ENCODE measurements at places on chromosomes 1 and 21.
A peak's percentile ranks its signal among the peaks of the same experiment; 100 is the strongest.

GRCh38 chr1:44238660-44239059 lies 25.4 kb downstream of the DMAP1 start:
- DNase-seq, result no peak

- peak; percentile 31 for DNase-seq
Observed at GRCh38 chr1:24316645-24317044, 2.5 kb upstream of the GRHL3 start.

DNA sequence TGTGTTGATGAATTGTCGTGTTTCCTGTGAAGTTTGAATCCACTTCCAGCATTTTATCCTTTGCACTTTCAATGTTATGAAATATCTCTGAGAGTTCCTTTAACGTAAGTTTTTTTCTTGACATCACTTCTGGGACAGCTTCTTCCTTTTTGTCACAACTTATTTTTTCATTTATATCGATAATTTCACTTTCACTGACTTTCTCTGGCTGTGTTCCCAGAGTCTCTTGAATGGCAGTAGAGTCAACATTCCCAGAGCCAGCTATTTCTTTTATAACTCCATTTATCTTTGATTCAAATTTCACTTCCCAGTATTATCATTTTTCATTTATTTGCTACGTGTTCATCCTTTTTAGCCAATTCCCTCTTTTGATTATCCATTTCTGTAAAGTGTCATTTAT lies 256.5 kb downstream of the PAPPA2 start:
- DNase-seq, result no peak

- DNase-seq, result no peak
Observed at GRCh38 chr1:21294266-21294989, 4.2 kb upstream of the ECE1 start.

DNA sequence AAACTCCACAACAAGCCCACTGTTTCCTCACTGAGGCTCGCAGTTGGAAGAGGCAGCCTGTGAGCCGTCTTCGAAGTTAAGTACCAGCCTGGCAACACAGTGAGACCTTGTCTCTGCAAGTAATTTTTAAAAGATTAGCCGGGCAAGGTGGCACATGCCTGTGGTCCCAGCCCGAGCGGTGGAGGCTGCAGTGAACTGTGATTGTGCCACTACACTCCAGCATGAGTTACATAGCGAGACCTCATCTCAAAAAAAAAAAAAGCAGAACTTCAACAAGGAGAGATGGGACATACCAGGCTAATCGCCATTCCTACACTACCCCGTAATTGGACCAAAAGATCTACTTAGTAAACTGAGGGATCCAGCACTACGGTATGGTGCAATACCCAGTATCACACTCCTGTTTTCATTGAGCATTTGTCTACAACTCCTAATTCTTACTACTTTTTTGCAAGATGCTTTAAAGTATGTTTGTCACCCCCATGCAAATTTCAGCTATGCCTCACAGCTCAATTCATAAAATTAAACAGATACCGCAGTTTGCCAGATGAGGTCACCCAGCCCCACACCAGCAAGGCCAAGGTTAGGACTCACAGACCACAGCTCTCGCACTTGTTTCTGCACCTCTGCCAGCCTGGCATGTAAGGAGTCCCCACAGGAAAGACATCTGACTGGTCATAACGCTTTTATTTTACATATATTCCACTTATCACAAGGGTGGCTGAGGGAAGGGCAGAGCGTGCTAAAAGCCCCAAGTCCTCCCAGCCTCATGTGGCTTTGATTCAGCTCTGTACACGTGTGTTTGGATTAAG lies 21.0 kb downstream of the SDE2 start:
- no peak for DNase-seq

GRCh38 chr1:30192969-30193630 lies 530.3 kb downstream of the MATN1 start:
- no peak for DNase-seq

DNA sequence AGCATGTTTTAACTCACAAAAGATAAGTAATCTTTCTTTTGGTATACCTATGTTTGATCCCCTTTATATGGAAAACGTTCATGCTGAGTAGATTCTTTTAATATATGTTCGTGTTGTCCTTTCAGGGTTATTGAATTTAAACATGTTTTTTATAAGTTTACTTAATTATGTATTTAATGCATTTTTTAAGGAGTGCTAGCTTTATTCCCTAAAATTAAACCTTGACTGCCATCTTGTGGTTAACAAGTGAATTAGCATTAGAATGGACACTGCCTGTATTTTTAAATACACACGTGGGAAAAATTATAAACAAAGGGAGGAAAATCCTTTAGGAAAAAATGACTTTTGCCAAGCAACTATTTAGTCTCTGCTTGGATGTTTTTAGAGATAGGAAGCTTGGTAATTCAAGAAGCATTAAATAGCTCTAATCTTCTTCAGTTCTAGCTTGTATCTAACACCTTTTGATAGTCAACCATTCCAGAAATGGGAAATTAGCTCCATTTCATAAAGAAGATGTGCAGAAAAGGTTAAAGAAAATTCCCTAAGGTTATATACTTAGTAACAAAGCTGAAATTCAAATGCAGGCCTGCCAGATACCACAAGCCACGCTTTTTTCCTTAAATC lies 43.0 kb downstream of the UBE2U start:
- DNase-seq, result peak; percentile 77

GRCh38 chr1:2308844-2309243 lies 80.7 kb downstream of the SKI start:
- DNase-seq, result no peak

DNA sequence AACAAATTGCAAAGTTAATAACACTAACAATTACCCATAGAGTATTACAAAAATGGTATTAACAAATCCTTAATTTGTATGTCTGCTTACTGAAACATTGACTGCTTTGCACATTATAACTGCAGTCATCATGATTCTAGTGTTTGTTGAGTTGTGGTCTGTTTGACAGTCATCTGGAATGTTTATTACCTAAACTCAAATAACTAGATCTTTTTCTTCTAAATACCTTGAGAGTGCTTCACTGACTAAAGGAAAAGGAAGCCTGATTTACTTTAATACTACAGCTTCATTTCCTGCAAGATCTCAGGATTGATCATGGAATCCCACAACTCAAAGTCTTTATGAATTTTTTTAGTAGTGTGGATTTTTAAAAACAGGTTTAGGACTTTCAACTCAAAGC lies 70.0 kb downstream of the HMCN1 start:
- DNase-seq, result no peak

DNA sequence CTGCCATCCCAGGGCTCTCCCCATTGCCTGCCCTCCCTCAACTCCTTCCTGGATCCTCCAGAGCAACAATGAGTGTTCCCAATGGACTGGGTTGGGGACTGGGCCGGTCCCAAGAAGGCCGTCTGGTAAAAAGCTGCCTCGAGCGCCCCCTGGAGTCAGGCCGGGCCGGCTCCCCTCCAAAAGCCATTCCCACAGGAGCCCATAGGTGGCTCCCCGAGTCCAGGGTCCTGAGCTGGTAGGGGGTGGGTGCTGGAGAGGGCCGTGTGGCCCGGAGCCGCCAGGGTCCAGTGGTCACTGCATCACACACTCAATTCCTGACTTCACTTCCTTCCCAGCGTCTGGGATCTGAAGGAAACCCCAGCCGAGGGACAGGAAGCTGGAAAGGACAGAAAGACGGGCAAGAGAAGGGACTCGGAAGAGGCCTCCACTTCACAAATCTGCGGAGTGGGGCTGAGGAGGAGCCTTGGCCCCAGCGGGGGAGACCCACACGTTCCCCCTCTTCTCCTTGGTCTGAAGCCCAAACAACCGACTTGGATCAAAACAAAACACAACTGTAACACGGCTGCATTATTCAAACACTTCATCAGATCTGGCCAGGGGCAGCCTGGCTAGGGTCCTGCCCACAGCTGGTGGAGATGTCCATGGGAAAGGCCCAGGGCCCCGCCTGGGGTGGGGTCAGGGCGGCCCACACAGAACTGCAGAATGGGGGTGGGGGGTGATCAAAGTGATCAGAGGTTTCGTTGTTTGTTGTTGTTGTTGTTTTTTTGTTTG lies 10.9 kb upstream of the ALDH4A1 start:
- DNase-seq, result peak; percentile 7

DNA sequence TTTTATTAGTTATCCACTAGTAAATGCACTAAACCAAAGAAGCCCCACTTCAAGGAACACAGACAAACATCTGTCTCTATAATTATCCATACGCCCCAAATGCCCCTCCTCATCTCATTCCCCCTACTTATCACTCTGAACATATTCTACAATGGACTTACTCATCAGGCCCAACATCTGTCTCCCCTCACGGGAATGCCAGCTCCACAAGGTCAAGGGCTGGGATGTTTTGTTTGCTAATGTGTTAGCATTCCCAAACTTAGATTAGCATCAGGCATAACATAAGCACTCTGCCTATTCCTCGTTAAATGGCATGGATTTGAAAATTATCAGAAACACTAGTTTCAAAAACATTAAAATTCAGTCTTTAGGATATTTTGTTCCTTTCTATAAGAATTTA lies 279.5 kb downstream of the DSCAM start:
- DNase-seq, result peak; percentile 29

GRCh38 chr1:219085082-219085481 lies 88.6 kb upstream of the LYPLAL1 start:
- DNase-seq, result no peak

DNA sequence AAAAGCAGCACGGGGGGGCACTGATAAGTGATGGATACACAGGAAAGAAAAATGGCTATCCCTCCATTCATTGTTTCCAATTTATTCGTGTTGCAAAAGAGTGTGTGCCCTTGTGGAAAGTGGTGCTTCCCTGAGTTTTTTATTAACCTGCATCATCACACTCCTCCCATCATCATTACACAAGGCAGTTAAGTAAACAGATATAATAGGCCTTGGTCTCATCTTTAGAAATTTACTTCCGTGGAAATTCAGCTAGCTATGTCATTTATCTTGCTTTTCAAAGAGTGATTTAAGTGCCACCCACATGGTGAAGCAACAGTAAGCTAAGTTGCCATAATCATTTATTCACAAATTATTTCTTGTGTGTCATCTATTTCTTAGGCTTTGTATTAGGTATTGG lies 473.3 kb downstream of the NEGR1 start:
- DNase-seq, result no peak

DNA sequence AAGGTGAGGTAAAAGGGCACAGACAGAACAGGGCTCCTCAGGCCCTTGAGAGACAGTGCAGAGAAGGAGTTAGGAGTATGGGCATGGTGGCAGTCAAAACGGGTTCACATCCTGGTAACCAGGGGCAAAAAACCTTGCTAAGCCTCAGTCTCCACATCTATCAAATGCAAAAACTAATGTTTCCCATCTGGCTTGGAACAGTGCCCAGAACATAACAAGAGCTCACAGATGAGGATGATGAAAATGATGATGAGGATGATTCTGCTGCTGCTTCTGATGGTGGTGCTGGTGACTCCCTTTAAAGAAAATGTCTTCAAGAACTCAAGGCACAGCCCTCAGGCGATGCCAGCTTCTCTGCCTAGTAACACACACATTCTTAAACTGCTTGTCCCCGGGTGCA lies 24.1 kb downstream of the HHIPL2 start:
- no peak for DNase-seq

Measured in NCI-H1694 treated with DMSO at 0.1 percent for 48 hours (cell line).